Activated CD8-positive, alpha-beta memory T cell treated with anti-CD3 and anti-CD28 coated beads, Interleukin-2, amount 50 U/mL, for 4 hours (primary cell): ENCODE measurements at places on chromosomes 5 and 9.

GRCh38 chr5:154520861-154521453 lies 42.9 kb upstream of the HAND1 start:
- DNase-seq: no peak

GRCh38 chr5:139667001-139667729 lies 19.0 kb downstream of the CXXC5 start:
- no peak for DNase-seq

DNA sequence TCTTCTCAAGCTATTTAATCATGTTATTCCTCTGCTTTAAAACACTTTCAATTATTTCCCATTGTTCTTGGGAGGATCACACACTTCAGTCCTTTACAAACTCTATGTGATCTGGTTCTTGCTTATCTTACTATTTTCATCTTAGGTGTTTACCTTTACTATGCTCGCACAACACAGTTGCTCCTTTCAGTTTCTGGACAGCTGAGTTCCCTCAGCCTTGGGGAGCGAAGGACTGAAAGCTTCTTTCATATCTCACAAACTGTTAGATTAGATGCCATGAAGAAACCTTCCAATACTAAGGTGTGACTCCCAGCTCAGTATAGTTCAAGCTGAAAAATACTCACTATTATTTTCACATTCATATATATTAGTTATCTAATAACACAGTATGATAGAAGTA lies 117.9 kb downstream of the CDC42SE2 start:
- no peak for DNase-seq

- DNase-seq: no peak
These were observed 19.1 kb downstream of the TNFSF8 start for GRCh38 chr9:114911167-114911821.

DNA sequence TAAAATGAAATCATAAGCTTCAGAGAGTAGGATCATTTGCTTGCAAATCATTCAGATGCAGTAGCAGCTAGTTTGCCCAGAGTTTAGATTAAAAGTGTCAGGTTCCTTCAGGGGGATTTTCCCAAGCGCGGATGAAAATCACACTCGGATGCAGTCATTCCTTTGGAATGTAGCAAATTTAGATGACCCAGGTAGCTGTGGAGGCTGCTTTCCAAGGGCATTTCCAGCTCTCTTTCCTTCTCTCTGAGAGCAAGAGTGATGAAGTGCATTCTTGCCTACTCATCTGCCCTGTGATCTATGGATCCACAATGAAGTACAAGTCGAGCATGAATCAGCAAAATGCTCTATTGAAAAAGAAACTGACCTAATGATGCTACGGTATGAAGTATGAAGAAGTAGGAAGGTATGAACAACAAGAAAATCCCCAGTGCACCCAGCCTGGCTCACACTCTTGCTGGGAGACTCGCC lies 200.2 kb downstream of the PLK2 start:
- no peak for DNase-seq
